ENCODE measurements at places on chromosomes 1 and 21.

DNA sequence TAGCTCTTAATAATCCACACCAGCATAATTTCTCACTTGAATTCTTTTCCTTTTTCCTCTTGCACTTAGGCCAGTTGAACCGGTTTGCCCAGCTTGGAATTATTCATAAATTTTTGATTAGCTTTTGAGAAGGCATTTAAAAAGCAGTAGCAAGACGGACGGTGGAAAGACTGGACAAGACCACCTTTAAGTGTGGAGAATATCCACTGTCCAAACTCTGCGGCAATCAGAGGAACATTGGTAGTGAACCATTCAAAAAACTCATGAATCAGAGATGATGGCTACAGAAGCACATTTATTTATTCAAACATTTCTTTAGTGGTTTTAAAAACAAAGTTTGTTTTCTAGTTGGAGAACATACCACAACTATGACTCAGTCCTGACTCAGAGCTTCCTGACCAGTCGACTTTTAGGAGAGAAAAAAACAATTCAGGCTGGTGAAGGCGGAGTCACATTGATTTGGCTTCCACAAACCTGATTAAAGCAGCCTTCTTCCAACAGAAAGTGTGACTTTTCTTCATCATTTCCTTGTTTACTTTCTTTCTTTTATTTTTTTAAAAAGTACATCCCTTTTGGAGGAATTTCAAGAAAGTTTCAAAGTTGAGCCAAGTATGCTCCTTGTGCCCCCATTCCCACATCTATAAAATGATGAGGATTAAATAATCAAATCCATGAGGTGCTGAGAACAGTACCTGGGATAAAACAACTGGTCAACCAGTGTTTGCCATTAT lies 128.8 kb downstream of the ADSS2 start:
- DNase-seq, result no peak

GRCh38 chr1:59543211-59543668 lies 246.3 kb downstream of the FGGY start:
- DNase-seq, result no peak

GRCh38 chr1:168966217-168966616 lies 140.3 kb upstream of the ATP1B1 start:
- no peak for DNase-seq

- DNase-seq, result no peak
These were observed 81.9 kb upstream of the EDN2 start for GRCh38 chr1:41566274-41566885.

DNA sequence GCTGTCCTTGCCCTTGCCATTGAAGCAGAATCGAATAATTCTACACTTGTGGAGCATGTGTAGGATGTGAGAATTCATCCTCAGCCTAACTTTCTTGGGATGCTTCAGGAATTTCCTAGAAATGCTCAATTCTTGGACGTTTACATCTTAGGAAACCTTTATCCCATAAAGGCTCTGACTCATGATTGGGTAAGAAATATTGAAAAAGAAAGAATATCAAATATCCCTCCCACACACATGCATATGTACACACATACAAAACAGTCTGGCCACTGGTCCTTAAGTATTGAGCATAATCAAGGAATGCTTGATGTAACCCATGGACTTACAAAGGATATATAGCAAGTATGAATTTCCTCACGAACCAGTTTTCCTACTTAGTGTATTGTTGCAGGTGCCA lies 83.9 kb upstream of the IPO9 start:
- DNase-seq, result no peak

GRCh38 chr1:156794506-156795373 lies 21.9 kb downstream of the SH2D2A start:
- no peak for DNase-seq

GRCh38 chr1:194437135-194437534 lies 1250.7 kb upstream of the B3GALT2 start:
- no peak for DNase-seq

GRCh38 chr1:246907472-246907871 lies 24.3 kb downstream of the AHCTF1 start:
- no peak for DNase-seq

- no peak for DNase-seq
These were observed 9.7 kb upstream of the NPPB start for GRCh38 chr1:11868331-11868980.

DNA sequence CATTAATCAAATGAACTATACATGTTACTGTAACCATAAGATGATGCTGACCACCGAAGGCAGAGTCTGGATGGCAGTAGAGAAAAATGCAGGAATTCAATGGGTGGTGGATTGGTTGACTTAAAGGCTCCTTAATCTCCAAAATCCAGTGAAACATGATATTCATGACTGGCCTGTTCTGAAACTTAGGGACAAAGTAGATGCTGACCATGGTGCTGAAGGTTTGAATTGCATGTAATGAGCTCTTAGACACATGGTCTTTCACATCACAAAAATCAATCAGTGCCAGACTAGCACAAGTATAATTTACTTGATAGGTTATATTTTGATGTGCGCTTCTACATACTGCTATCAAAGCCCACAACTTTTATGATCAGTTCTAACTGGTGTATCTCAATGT lies 30.9 kb upstream of the NTMT2 start:
- no peak for DNase-seq

DNA sequence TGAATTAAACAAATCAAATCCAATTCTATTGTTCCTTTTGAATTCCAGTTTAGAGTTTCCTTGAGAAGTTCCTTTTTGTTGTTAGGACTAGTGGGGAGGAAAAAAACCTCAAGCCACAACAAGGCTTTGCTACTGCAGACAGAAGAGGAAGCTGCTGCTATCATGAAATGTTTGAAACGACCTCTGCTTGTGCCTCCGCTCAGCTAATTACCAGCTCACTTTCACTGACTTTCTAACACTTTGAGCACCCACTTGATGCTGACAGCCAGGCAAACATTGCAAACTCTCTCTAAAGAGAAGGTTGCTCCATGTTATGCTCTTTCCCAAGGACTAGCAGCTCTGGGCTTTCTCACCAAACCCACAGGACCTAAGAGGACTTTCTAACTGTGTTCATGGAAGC lies 203.9 kb upstream of the PROX1 start:
- no peak for DNase-seq

GRCh38 chr1:90340606-90341005 lies 345.7 kb downstream of the ZNF326 start:
- no peak for DNase-seq

DNA sequence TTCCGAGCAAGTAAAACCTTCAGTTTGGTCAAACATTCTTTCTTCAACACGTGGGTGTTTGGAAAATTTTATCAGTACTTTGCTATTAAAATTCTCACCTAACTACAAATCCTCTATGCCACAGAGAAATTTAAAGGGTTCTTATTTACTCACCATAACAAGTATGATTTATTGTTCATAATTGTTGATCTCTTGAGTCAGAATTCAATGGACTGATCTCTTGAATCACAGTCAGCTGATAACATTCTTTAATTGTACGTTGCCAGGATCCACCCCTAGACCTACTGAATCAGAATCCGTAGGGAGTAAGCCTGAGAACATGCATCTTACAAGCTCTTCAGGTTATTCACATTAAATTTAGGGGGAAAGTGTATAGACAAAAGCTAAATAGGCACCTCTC lies 51.2 kb downstream of the DIPK1A start:
- no peak for DNase-seq

GRCh38 chr1:40661678-40662077 lies 3.8 kb downstream of the RIMS3 start:
- no peak for DNase-seq

DNA sequence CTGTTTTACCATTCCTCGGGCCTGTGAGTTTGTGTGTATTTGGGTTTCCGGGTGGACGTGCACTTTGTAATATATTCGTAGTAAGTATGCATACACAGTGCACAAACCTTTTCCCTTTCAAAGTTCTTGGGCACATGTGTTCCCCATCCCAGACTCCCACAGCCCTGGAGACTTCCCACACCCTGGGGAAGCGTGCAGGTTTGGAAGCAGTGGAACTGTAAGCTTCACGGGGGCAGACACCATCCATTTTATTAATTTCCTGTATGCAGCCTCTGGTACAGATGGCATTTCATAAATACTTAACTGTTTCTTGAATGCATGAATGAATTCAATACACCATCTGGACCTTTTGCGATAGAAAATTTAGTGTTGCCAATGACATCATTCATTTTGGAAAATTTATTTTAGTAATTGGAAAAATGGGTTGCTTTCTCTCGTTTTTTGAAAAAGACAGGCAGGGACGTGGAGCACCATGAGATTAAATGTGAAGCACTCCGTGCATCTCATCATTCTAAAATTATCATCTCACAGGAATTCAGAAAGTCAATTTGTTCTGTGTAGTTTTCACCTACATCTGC lies 10.8 kb downstream of the ETS2 start:
- DNase-seq, result no peak

DNA sequence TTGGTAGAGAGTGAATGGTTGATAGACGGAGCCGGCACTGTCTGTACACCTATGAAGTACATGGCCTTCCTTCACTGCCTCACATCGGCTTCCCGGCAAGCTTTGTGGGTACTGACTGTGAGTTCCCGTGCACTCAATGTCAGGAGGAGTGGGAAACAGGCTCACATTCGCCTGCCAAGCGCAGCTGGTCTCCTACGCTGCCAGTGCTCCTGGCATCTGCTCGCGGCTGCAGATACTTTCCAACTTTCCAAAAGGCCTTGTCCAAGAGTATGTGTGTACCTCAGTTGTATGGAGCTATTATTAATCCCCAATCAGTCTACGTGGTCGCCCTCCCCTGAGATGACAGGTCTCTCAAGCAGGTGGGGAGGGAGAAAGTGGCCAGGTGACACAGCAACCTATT lies 180.8 kb downstream of the ZSCAN20 start:
- no peak for DNase-seq

GRCh38 chr1:70864302-70864701 lies 183.3 kb downstream of the PTGER3 start:
- DNase-seq, result no peak

GRCh38 chr1:81559662-81560350 lies 240.9 kb upstream of the ADGRL2 start:
- DNase-seq, result no peak

GRCh38 chr1:203180611-203181330 lies 5.1 kb upstream of the MYBPH start:
- DNase-seq, result no peak

- no peak for DNase-seq
These were observed 153.5 kb downstream of the RERE start for GRCh38 chr1:8663915-8664329.
